CD4-positive, alpha-beta T cell treated with Interleukin-6 for 4 hours (primary cell): ENCODE measurements at places on chromosomes 2 and 18.

DNA sequence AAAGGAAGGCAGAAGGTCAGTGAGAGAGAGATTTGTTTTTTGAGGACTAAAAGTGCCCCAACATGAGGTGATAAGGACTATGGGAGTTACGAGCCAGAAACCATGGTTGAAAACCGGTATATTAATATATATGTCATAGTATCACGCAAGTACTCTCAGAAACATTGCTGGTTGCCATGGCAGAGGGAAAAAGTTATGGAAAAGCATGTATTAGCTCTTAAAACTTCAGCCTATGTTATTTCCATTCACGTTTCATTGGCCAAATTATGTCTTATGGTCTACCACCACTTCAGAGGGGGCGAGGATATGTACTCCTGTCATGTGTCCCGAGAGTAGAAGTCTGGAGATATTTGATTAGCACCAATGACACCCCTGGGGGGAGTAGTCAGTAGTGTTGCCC is 125.9 kb downstream of the LTBP1 start:
- DNase-seq = no peak

DNA sequence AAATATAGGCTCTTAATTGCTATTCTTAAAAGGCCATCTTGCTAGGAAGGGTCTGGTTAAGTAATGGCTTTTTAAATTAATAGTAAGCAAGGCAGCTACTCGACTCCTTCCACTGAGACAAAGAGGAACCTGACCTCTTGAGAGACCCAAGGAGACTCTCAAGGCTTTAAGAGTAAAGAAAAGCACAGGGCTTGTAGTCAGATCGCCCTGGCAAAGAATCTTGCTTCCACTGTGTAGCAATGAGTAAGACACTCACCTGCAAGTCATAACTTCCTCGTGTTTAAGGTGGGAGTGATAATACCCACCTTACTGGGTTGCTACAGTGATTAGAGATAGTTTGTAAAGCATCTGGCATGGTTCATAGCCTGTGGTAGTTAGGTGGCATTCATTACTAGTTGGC is 274.5 kb downstream of the TSN start:
- no peak for DNase-seq

DNA sequence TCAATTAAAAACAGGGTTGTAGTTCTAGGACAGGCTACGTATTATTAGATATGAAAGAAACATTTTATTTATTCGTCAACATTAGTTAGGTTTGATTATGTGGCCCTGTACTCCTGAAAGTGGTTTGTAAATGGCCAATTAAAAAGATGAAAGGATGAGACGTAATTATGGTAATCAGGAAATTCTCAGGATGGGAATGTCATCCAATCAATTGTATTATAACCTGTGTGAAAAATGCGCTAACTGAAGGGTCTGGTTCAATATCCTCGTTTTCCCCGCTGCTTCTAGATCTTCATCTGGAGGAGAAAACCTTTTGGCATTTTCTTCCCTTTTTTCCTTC is 5.6 kb upstream of the C18orf32 start:
- no peak for DNase-seq

GRCh38 chr2:233209533-233210171 is 41.8 kb upstream of the ATG16L1 start:
- DNase-seq = no peak

DNA sequence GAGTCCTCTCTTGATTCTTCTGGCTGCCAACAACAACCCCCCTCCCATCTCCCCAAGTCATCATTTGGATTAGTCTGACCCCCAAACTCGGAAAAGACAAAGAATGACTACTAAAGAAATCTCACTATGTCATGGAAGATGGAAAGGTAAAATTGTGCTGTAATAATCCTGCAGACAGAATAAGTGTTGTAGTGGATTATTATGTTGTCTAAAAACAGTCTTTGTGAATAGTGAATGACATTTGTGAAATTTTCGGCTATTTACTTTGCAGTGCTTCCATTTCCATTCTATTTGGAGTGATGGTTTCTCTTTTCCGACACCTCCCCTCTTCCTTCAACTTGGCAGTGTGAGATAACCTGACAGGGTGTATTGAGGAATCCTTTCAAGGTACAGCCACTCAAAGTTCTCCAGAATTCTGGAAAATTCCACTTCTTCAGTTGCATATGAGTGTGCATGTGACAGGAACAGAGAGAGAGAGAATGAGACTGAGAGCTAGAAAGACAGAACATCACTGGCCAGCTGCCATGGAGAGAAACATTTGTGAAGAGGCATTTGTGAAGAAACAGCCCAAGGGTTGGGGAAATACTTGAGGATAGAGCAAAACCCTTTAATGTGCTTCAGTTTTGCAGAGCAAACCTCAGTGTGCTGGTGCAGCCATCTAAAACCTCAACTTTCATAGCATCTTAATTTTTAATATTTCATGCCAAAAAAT is 141.9 kb upstream of the DLX2 start:
- DNase-seq = no peak

DNA sequence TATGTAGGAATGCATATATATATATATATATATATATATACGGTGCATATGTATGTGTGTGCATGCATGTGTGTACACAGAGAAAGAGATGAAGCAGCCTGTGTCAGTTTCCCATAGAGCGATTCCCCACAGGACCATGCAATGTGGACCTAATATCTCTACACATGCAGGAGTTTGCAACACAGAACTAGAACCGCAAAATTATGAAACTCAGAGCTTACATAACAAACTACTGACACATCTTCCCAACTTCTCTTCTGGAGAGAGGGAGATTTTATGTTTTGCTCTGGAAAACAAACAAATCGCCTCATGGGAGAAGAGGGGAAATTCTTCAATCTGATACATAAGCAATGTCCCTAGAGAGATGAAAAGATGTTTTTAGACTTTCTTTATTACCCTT is 377.2 kb downstream of the LRATD1 start:
- DNase-seq = no peak

DNA sequence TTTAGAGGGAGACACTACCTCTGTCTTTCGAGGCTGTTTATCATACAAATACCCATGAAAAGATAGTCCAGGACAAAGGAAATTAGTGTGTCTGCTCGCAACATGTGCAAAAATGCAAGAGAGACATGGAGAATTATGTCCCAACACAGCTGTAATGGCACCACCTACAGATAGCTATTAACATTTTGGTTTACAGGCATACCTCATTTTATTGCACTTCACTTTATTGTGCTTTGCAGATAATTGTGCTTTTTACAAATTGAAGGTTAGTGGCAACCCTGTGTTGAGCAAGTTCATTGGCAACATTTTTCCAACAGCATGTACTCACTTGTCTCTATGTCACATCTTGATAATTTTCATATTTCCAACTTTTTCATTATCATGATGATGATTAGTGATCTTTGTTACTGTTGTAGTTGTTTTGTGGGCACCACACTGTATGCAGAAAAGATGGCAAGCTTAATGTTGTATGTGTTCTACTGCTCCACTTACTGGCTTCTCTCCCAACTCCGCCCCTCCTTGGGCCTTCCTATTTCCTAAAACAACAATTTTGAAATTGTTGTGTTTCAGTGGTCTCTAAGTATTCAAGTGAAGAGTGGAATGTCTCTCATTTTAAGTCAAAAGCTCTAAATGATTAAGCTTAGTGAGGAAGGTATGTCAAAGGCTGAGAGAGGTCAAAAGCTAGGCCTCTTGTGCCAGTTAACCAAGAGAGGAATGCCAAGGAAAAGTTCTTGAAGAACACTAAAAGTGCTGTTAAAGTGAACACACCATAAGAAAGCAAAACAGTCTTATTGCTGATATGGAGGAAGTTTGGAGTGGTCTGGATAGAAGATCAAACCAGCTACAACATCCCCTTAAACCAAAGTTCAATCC is 52.0 kb downstream of the ANKRD12 start:
- no peak for DNase-seq

GRCh38 chr18:55458456-55459203 is 129.4 kb downstream of the TCF4 start:
- DNase-seq = no peak

DNA sequence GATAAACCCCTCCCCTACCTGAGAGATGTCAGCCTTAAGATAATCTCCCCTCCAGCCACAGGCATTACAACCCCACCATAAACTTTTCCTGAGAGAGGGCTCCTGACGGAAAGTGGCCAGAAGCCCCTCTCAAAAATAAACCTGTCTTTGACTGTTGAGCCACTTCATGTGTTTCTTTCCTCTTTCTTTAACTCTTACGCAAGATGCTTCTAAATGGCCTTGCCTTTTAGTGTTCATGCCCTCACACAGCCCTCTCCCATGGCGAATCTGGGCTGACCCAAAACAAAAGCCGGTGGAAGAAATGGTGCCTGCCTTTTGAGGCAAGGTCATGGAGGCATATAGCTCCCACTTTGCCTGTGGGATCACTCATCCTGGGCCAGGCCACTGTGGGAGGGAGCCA is 54.4 kb downstream of the NAPG start:
- no peak for DNase-seq

DNA sequence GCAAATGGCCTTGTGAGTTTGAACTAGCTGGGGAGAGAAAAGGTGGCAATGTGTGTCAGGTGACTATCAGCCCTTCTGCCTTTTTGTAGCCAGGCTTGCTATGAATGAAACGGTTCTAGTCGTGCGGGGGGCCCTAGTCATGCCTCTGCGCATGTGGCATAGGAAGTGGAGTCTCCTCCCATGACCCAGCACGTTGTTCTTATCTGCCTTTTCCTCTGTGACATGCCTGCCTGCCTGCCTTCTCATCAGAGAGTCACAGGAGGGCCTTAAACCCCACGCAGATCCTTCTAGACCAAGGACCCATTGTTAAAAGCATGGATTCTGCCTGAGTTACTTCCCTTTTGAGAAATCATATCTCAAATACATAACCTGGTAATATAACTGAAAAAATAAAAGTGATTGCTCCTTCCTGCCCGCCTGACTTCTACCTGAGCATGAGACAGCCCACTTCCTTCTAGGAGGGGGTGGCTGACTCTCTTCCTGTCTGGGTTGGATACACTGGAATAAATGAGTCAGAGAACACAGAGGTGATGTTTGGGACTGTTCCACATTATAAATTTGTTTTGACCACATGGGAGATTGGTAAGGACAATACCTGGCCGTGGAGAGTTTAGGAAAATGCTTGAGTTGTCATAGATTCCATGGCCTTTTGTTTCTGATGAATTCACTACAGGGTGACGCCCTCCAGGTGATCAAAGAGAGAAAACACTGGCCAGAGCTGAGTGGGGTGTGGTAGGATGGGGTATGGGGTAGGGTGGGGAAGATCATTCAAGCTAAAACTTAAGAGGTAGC is 49.8 kb downstream of the FBLN7 start:
- peak; percentile 86 for DNase-seq

GRCh38 chr2:198945496-198945895 is 512.2 kb downstream of the SATB2 start:
- DNase-seq = no peak

DNA sequence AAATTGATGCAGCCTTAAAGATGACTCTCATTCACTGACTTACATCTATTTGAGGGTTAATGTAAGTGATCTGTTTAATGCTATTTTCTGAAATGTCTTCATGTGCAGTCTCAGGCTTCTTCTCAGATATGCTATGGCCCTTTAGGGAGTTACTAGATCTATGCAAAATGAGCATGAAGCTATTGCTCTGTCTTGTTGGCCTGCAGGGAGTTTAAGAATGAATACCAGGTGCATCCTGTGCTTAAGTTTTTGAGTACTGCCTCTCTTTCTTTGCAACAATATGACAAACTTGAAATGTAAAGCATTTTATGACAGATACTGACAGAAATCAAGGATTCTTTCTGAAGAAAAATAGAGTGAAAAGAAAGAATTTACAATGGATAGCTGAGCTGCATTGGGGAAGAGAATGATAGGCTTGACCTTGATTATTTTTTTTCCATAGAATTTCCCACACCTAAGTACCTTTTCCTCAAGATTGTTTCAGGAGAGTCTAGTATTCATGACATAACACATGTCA is 1058.3 kb upstream of the TMEFF2 start:
- no peak for DNase-seq

GRCh38 chr2:105712981-105713596 is 31.6 kb upstream of the NCK2 start:
- DNase-seq = no peak

DNA sequence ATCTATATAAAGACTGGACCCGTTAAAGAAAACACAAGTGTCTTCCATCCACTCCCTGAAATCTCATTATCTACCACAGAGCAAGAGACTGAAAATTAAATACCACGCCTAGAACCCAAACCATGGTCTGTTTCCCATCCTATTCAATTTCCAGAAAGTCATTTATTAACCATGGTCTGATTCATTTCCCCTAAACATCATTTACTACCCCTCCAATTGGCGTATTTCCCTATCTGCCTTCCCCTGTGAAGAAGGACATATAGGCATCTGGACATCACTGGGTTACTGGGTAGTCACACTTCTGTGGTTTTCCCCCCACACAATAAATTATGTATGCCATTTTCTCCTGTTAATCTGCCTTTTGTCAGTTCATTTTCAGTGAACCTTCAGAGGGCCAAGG is 30.8 kb downstream of the CCDC93 start:
- DNase-seq = no peak

GRCh38 chr18:49668574-49669275 is 106.9 kb downstream of the LIPG start:
- no peak for DNase-seq
